ENCODE measurements at places on chromosomes 1 and 21.

- no peak for DNase-seq
These were observed 48.9 kb upstream of the LEPR start for GRCh38 chr1:65371544-65371943.

GRCh38 chr1:215181518-215181917 lies 99.0 kb downstream of the KCNK2 start:
- no peak for DNase-seq

DNA sequence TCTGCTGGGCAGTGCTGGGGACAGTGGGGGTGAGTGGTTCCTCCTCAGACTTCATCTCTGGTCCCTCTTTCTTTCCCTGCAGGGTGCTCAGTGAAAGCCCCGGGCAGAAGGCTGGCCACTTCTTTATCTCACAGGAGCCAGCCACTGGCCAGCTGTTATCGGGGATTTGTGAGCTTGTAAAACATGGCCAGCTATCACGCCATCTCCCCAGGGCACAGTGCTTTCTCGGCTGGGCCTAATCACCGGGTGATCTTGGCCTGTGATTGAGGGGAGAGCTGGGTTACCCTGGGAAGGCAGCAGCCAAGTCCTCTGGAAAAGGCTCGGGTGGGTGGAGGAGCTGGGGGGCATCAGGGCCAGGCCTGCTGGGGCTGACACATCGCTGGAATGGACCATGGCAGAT lies 83.0 kb downstream of the IGSF21 start:
- no peak for DNase-seq

DNA sequence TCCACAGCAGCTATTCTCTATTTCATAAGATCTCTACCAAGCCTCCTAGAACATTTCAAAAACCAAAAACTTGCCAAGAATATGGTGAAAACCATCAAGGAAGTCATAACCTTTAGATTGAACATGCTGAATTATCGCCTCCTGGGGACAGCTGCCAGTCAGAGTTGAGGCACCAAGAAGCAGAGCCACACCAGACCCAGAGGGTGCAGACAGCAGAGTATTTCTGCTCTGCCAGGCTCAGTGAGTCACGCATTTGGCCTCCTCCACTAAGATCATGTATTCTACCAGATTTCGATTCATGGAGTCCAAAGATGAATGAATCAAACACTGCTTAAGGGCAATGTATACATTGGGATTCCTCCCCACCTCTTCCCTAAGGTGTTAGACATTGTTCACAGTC lies 2.1 kb downstream of the F3 start:
- no peak for DNase-seq

DNA sequence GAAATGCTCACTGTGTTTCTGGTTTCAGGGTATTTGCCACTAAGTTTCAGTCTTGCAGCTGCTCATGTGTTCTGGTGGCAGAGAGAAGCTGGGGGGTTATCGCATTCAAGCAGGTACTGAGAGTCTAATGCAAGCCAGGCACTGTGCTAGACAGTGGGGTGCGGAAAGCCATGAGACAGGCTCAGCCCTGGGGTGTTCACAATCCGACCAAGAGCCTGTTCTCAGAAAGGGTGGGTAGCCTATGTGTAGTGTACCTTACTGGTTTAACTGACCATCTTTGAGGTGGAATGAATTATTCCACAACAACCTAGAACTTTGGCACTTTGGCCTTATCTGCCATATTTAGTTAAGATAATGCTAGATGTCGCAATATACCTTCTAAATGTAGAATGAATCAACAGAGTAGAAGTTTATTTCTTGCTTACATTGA lies 55.3 kb upstream of the ROR1 start:
- no peak for DNase-seq
